ENCODE measurements at places on chromosomes 5 and 9.
A peak's percentile ranks its signal among the peaks of the same experiment; 100 is the strongest.

GRCh38 chr9:94826044-94826443 lies 99.5 kb downstream of the AOPEP start:
- H3K27me3 ChIP-seq = no peaks in the 10 kb centered on the region
- H3K4me3 ChIP-seq = no peak overlapping the region
- H3K4me1 ChIP-seq = peaks cover 14% of the 10 kb centered on the region
- no peaks in the 10 kb centered on the region for H3K36me3 ChIP-seq
- H3K27ac ChIP-seq = no peak overlapping the region
- no peak for DNase-seq

DNA sequence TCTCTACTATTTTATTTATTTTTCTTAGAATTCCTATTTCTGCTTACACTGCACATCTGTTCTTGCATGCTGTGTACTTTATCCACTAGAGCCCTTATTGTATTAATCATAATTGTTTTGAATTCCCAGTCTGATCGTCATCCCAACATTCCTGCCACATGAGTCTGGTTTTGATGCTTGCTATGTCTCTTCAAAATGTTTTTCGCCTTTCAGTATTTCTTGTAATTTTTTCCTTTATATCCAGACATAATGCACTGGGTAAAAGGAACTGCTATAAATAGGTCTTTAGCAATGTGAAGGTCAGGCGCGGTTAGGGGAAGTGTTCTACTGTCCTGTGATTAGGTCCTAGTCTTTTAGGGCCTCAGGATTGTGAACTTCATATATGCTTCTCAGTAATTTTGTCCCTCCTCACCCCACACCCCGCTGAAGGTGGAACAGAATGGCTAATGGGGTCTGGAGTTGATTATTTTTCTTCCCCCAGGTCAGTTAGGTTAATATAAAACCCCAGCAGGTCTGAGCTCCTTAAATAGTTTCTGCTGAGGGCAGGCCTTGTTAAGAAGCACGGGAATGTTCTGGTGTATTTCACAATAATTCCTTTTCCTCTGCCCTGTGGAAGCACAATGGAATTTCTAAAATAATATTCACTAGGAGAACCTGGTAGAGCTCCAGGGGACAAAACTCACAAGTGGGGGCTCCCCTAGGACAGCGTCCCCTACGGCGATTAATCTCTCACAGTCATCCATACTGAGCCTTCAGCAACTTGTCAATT lies 146.6 kb upstream of the TUT7 start:
- no peaks in the 10 kb centered on the region for H3K27me3 ChIP-seq
- no peak for DNase-seq
- H3K27ac ChIP-seq = no peak overlapping the region

- no peak overlapping the region for H3K4me3 ChIP-seq
These were observed 1.2 kb downstream of the ZCCHC9 start for GRCh38 chr5:81302596-81302995.

- no peak overlapping the region for H3K27ac ChIP-seq
- H3K36me3 ChIP-seq = no peaks in the 10 kb centered on the region
- H3K4me1 ChIP-seq = no peaks in the 10 kb centered on the region
- H3K4me3 ChIP-seq = no peak overlapping the region
These were observed 6.4 kb upstream of the SMIM32 start for GRCh38 chr5:136199408-136199807.

DNA sequence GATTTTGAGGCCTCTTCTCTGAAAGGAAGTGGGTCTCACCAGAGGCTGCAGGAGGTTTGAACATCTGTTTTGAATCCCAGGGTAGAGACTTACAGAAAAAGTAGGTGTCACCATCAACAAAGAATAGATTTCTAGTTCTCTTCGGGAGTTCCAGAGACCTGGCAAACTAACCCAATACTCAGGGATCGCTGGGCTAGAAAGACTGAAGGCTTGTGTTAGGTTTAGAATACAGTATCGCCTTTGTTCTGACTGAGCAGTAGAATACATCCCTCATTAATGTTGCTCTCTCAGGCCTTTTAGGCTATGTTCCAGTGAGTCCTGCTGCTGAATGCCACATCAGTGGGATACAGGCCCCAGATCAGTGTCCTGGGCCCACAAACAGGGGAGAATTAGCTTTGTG lies 27.2 kb downstream of the RUSC2 start:
- H3K27me3 ChIP-seq = no peaks in the 10 kb centered on the region
- peaks cover 2% of the 10 kb centered on the region for H3K36me3 ChIP-seq
- peaks cover 60% of the 10 kb centered on the region for H3K4me1 ChIP-seq
- peak overlapping the region; percentile 99 for H3K27ac ChIP-seq
- DNase-seq = no peak

DNA sequence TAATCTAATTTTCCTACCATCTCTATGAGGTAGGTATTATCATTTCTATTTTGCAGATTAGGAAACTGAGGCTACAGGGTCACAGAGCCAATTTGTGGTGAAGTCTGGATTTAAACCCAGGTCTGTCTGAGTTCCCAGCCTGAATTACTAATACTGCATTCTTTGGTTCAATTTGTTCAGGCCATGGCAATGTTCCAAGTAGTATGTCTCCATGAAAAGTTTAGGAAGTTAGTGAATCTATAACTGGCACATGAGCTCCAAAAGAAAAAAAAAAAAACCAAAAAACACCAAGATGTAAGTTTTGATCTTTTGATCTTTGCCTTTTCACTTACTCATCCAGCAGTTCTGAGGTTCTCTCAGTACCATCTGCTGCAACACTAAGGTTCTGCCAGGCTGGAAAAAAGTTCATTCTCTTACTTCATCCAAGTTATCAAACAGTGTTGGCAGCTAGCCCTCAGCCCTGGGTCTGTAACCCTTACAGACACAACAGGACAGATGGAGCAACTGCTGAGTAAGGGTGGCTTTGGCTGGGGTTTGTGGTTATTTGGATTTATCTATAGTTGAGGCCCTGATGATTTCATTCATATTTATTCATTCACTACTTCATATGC lies 4.4 kb upstream of the TMEM268 start:
- peak; percentile 68 for DNase-seq
- no peak overlapping the region for H3K4me3 ChIP-seq
- H3K36me3 ChIP-seq = no peaks in the 10 kb centered on the region
- no peaks in the 10 kb centered on the region for H3K27me3 ChIP-seq
